NB4 (cell line): ENCODE measurements at places on chromosomes 5 and 9.

GRCh38 chr5:145937432-145938250 lies 1.3 kb downstream of the SH3RF2 start:
- DNase-seq = peak; percentile 27

- no peak for DNase-seq
Observed at GRCh38 chr5:112203229-112203628, 215.8 kb downstream of the EPB41L4A start.

GRCh38 chr5:172952034-172952511 lies 7.2 kb upstream of the RPL26L1 start:
- DNase-seq = no peak

DNA sequence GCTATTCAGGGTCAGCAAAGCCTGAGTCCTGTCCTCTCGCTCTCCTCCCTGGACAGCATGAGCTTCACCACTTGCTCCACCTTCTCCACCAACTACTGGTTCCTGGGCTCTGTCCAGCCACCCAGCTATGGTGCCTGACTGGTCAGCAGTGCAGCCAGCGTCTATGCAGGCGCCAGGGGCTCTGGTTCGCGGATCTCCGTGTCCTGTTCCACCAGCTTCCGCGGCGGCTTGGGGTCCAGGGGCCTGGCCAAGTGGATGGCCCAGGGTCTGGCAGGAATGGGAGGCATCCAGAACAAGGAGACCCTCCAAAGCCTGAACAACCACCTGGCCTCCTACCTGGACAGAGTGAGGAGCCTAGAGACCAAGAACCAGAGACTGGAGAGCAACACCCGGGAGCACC lies 8.6 kb downstream of the NIPBL start:
- no peak for DNase-seq

DNA sequence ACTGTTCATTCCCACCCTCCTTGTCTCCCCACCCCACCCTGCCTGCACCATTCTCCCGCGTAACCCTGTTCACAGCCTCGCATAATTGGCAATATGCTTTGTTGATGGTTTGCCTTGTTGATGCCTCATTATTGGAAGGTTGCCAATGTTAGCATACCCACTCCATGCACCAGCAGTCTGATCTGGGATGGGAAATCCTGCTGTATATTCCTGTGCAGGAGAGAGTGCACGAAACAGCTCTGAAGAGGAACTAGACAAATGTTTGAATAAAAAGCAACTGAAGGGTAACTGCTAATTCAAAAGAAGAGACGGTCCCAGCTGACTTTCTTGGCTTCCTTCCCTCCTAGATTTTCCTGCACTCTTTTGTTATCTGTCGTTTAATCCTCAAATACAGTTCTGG lies 271.7 kb upstream of the TLE4 start:
- no peak for DNase-seq

- no peak for DNase-seq
Observed at GRCh38 chr9:73093016-73093739, 58.5 kb upstream of the ANXA1 start.

DNA sequence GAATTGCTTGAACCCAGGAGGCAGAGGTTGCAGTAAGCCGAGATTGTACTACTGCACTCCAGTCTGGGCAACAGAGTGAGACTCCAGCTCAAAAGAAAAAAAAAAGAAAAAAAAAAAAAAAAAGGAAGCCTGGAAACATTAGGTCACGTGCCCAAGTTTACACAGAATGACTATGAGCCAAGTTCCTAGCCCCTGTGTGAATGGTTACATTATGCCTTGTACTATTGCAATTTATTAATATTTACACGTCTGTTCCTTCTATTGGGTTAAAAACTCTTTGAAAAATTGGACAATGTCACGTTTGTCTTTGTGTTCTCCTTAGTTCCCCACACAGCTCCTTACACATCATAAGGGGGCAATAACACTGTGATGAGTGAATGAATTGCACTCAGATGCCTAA lies 33.5 kb upstream of the SLC28A3 start:
- DNase-seq = no peak

DNA sequence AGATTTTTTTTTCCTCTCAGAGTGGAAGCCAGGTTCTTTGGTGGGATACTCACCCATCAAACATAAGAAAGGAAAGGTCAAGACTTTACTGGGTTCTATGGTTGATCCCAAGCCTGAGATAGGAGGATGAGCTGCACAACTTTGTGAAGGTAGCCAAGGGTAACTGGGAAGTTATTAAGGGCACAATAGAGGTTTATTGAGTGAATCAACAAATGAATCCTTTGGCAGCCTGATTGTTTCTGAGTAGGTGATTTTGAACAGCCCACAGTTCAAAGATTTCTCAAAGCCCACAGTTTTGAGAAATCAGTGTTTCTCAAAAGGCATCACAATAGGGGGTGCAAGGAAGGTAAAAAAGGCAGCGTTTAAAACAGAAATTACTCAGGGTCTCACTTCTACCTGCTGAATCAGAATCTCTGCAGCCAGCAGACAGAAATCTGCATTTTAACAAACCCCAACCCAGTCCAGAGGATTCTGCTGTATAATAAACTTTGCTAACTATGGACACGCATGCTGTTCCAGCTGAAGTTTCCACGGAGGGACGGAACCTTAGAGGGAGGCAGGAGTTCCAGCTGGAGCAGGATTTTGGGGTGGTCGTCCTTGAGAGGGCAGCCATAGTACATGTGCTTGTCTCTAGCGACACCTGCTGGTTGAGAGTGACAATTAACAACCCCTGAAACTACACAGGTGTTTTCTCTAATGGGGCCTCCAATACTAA lies 32.7 kb upstream of the FSD1L start:
- peak; percentile 71 for DNase-seq

GRCh38 chr5:150147670-150148069 lies 8.0 kb downstream of the PDGFRB start:
- DNase-seq = no peak

- DNase-seq = peak; percentile 52
Observed at GRCh38 chr5:167049043-167049663, 1242.3 kb upstream of the WWC1 start.

GRCh38 chr5:21680641-21681040 lies 1172.5 kb downstream of the CDH12 start:
- no peak for DNase-seq

DNA sequence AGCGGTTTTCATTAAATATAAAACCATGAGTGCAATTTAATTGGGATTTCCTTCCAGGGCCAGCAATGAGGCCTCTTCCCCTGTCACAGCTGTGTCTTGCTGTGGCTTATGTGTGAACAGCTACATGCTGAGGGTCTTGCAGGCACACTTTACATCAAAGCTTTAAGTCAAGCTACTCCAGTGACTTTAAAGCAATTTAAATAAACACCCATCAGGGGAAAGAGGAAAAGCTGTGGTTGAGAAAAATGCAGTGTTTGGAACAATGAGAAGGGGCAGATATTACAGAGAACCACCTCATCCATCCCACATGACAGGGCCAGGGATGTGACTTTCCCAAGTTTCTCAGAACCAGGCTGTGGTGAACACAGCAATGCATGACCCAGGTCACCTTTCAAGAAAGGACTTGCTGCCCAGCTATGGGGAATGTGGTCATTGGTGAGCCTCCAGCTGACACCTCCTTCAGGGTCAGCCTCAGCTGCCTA lies 115.9 kb upstream of the LPAR1 start:
- no peak for DNase-seq

DNA sequence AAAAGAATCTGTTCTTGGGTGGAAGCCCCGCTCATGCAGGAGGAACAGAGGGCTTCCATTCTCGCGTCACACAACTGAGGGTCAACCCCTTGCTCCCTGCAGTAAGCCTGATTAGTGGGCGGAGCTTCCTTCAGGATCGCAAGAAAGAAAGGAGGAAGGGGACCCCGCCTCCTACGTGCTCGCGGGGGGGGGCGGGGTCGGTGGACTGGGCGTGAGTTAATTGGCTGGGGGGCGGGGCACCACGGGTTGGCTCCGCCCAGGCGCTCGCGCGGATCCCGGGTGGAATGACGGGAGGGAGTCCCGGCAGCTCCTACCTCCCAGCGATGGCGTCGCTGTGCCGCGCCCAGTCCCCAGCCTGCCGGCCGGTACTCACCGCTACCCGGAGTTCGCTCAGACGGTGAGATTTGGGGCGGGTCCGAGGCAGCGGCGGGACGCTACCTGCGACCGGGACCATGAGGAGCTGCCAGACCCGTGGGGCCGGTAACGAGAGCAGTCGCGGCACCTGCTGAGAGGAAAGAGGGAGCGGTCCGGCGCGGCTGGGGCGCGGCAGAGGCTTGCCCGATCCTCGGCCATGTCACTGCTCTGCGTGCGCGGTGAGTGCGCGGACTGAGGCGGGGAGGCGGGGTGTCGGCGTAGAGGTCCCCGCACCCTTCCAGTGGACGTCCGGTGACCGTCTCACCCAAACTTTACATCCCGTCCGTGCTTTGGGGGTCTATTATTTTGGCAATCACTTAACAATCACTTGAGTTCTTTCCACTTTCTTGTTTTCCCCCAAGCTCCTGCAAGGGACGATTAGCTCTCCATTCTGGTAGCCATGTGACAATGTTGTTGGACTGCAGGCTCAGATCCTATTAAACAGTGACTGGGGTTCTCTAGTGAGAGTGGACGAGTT lies at the start of gene UNC13B:
Gene UNC13B (plus strand): TSS at position 297 of the 892 bp plus-strand sequence. CDS start 275 bp downstream, at position 572.
- peak; percentile 92 for DNase-seq

- DNase-seq = no peak
Observed at GRCh38 chr5:170218726-170219125, 14.1 kb upstream of the C5orf58 start.

DNA sequence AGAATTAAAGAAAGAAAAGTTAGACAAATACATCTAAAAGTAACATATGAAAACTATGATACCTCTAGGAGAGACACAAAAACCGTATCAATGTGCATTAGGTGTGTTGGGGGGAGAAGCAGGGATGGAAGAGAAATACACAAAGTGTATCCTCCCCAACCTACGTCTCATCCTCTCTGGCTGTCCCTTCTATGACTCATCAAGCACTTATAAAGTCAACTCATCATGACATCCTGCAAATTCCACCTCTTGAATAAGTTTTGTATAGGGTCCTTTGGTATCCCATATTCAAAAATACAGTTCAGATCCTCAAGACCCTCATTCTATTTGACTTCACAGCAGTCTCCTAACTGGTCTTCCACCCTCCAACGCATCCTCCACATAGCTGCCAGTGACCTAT lies 917.6 kb upstream of the DMAC1 start:
- no peak for DNase-seq

- no peak for DNase-seq
Observed at GRCh38 chr5:55713871-55714270, 1.7 kb upstream of the SLC38A9 start.

- no peak for DNase-seq
Observed at GRCh38 chr5:21817668-21818369, 1035.3 kb downstream of the CDH12 start.

- no peak for DNase-seq
Observed at GRCh38 chr5:89262030-89262429, 379.0 kb upstream of the MEF2C start.

DNA sequence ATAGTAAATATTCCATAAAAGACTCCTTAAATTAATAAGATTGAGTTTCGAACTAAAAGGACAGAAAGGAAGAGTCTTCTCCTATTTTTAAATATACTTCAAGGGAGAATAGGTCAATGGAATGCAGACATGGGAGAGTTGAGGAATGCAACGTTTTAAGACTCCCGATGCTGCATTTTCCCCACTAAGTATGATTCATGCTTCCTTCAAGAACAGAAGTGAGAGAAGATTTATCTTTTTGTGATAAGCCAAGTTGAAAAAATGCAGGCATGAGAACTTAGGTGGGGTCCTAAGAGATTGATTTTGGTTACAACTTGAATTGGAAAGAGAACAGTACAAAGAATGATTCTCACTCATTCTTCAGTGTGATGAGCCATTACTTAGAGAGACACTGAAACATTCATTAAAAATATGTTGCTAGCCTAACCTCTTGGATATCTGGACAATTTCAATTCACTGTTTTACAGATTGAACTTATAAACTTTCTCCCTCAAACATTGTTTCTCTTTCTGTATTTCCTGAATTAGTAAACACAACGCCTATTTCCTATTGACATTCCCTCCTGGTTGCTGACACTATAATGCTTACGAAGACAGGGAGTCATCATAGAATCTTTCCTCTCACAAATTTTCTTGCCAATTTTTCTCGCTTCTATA lies 1666.1 kb upstream of the WWC1 start:
- DNase-seq = no peak

GRCh38 chr5:37132646-37133045 lies 116.5 kb downstream of the CPLANE1 start:
- no peak for DNase-seq

GRCh38 chr5:176514244-176514950 lies 22.8 kb downstream of the RNF44 start:
- DNase-seq = no peak

GRCh38 chr5:139701056-139701741 lies 53.0 kb downstream of the CXXC5 start:
- DNase-seq = peak; percentile 67

GRCh38 chr5:177612215-177612673 lies 12.3 kb downstream of the B4GALT7 start:
- no peak for DNase-seq

DNA sequence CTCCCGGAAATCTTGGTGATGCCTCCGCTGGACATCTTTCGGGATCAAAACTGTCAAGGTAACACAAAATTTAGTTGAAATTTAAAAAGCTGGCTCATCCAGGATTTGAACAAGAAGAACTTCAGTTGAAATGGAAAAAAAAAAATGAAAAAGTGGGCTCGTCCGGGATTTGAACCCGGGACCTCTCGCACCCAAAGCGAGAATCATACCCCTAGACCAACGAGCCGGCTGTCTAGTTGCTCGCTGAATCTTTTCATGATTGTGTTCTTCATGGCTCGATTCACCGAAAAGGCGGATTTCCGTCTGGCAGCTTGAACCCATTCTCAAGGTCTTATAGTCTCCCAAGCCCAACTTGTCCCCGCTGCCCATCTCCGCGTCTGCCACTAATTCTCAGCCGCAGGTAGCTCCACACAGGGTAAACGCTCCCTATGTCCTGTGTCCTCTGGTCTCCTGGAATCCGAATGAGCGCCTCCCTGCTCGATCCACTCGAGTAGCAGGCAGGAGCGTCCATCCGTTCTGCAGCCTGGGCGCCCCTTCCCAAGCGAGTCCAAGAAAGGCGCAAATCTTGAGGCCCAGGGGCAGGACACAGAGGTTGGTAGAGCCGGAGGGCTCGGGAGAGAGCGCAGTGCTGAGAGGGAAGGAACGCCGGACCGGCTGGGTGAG lies 16.2 kb downstream of the TRIM7 start:
- peak; percentile 80 for DNase-seq

DNA sequence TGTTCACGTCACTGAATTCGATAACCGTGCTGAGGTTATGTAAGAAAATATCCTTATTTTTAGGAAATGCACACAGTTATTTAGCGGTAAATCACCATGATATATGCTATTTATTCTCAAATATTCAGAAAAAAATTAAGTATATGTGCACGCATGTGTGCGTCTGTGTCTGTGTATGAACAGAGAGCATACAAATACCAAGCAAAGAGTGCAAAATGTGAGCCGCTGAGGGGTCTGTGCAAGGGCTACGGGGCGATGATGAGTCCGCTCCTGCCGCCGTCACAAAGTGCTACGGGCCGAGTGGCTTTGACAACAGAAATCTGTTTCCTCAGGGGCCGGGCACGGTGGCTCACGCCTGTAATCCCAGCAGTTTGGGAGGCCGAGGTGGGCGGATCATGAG lies 6.9 kb upstream of the UCK1 start:
- no peak for DNase-seq

DNA sequence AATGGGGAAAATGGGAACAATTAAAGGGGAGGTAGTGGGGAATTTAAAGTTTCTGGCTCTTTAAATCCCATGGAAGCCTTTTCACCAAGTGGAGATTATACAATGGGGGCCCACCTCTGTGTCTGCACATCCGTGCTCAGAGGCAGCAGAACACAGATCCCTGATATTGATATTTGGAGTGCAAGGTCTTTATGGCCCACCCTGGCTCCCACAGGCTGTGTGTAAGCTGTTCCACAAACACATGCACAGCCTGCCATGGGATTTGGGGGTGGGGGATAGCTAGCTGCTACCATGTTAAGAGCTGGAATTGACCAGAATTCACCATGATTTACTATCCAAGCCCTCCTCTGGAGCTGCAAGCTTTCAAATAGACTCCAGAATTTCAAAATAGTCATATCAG lies 55.9 kb downstream of the RASGEF1C start:
- DNase-seq = no peak
